ENCODE measurements at places on chromosomes 3 and 15.

- no peak for DNase-seq
Measured at GRCh38 chr3:159249472-159250174, 447.8 kb downstream of the MFSD1 start.

DNA sequence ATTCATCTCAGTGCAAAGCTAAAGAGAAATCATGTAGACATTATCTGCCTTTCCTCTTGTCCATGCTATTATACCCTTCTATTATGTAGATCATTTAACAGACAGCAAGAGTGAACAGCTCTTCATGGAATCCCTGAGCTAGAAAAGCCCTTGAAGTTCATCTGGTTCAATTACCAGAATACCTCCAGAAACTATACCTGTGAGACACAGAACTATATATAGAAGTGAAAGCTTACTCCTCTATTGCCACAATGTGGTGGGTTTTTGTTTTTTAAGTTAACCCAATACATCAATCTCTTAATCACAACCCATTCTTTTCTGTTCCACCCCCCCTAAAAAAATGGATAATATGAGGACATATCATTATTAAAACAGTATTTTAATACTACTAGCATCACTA is 347.7 kb downstream of the PLCL2 start:
- no peak for DNase-seq

DNA sequence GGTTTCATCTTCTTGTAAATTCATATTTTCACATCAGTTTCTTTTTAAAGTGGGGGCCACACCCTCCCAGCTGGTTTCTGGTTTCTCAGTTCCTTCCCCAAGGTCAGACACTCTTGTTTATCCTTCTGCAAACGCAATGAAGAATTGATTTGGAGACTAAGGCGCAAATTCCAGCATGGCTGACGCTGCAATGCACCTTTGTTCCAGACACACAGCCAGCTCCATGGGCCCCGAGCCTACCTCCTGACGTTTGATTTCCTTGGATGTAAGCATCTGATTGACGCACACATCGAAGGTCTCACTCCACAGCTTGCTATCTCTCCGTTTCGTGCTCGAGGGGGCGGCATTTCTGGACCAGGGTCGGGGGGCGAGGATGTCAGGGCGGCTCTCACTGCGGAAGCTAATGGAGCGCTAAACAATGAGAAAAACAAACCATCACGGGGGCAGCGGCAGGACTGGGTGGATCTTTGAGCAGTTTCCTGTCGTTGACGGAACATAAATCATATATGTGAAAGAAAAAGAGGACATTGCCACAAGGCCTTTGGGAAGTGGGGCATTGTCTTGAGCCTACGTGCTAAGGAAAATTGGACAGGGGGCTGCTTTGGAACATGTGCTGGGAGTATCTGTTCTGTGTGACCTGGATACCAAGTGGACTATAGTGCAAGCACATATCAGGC is 46.9 kb downstream of the ARHGEF3 start:
- DNase-seq = no peak

DNA sequence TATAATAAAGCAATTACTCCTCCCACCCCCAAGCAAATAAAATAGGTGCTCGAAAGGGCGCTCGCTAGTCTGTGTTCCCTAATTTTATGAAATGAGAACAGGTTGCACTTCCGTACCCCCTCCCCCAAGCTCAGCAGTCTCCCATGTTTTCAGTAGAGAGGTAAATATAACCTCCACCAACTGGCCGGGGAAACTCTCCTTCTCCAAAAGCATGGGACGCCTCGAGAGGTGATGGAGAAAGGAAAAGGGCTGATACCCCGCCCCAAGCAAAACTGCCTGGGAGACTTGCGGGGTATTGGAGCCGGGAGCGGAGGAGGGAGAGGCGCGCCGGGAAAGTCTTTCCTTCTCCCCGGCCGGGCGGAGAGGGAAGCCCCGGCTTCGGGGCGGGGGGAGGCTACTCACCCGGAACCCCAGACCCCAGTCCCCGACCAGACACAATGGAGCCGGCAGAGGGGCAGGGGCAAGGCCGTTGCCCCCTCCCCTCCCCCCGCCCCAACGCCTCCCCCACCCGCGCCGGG is 605 bp downstream of the DCUN1D1 start:
- no peak for DNase-seq

DNA sequence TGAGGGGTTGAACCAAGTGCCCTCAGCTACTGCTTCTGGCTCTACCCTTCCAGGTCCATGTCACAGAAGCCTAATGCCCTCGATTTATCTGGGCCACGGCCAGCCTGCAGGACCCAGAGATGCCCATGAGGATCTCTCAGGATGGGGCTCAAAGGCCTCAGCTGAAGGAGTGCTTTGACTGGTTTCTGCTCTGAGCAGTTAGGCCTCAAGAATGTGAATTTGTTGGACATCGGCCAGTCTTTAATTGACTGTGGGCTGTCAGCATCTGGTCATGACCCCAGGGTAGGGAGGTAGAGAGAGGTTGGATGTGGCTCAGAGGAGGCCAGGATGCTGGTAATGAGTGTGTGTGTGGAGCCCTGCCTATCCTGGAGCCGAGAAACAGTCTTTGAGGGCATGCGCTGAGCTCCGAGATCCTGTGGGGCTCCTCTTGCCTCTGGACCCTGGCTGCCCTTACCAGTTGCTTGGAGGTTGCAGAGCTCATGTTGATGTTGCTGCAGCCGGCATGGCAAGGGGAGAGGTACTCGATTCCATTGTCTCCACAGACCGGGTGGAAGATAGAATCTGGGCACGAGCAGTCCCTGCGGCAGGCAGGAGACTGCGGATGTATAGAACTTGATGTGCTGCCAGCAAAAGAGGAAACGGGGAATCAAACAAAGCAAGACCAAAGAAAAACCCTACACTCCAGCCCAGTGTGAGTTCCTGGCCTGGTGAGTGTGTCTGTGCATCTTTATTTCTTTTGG is 49.1 kb upstream of the RAB6B start:
- DNase-seq = no peak

DNA sequence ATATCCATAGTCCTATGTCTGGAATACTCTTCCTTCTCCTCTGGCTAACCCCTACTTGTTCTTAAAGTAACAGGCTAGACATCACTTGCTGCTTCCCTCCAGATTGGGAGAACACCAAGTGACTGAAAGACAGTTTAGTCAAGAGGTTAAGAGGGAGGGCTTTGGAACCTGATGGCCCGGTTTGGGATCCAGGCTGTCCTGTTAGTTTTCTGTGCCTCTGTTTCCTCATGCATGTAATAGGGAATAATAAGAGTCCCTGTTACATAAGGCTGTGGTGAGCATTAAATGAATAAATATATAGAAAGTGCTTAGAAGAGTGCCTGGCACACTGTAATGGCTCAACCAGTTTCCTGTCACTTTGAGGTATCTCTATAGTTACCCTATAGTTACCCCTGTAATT is 66.3 kb downstream of the TAMM41 start:
- no peak for DNase-seq

DNA sequence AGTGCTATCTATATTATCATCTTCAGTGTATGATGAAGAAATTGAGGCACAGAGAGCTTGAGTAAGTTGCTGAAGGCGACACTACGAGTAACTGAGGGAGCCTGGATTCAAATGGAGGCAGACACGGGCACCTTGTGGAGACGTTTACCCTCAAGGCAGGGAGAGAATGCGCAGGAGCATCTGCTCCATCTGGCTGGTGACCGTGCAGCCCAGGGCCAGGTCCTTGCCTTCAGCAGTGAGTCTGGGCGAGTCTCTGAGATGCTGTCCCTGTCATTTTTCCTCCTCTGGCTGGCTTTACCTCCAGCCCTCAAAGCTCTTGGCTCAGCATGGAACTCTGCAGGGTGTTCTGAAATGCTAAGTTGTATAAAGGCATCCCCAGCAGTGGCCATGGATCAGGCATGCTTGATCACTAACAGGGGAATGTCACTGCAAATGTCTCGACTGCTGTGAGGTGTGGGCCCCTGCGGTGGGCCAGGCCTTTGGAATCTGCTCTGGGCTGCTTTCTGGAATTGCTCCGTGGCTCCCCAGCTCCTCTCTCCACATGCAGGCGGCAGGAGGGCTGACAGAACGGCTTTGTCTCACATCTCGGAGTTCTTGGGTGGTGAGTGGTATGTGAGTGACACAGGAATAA is 19.7 kb downstream of the SPSB4 start:
- DNase-seq = no peak

- DNase-seq = no peak
Measured at GRCh38 chr3:17195192-17195611, 310.4 kb downstream of the PLCL2 start.

- no peak for DNase-seq
Measured at GRCh38 chr3:101886626-101887025, 37.3 kb downstream of the NFKBIZ start.

GRCh38 chr3:49900491-49901153 is 3.1 kb downstream of the MST1R start:
- DNase-seq = no peak

DNA sequence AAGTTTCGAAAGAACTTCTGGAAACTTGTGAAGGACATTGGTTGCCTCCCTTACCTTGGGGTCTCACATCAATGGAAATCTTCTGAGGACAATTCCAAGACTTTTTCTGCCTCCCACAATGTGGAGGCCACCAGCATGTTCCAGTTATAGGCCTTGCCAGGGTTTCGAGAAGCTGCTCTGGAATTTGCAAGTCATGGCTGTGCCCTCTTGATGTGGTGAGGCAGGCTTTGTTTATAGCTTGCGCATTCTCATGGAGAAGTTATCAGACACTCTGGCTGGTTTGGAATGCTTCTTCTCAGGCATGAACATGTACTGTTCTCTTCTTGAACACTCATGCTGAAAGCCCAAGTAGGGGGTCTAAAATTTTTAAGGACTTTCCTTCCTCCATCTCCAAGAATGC is 4.1 kb downstream of the CXCR6 start:
- no peak for DNase-seq

- DNase-seq = no peak
Measured at GRCh38 chr15:38631119-38632075, 66.8 kb upstream of the RASGRP1 start.
